Effector memory CD8-positive, alpha-beta T cell (primary cell): ENCODE measurements at places on chromosomes 7 and 10.

DNA sequence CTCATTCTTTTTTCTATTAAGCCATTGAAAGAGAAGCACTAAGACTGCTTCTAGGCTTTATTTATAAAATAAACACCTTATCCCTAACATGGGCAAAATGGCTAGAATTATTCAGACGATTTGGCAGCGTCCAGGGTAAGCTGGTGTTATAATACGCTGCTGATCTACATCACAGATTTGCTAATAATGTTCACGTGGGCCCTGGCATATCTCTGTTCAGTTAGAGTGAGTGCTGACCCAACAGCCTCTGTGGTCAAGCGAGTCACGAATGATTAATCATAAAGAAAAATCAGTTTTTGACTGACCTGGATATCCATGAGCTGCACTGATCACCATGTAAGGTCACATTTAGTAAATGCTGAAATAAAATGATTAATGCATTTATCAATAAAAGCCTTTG is 28.4 kb upstream of the CBLL1 start:
- no peak for DNase-seq

- no peak for DNase-seq
These were observed 82.1 kb downstream of the CAMK1D start for GRCh38 chr10:12431151-12432101.

GRCh38 chr7:3168869-3169268 is 125.2 kb upstream of the CARD11 start:
- DNase-seq, result no peak

DNA sequence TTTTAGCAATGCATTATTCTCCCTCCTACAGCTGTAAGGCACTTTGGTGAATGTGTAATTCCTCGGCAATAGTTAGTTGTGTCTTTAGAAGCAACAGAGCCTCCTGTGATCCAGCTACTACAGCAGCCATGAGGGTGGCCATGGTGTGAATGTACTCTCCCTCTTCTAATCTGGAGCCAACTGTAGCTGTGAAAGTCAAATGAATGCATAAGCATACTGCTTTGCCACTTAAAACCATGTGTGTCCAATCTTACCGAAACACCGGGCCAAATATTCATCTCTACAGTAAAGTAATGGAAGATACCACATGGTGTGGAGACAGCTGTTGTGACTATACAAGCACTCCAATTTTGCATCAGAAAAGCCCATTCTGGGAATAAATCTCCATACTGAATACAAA is 195.0 kb downstream of the DNAJC1 start:
- no peak for DNase-seq

DNA sequence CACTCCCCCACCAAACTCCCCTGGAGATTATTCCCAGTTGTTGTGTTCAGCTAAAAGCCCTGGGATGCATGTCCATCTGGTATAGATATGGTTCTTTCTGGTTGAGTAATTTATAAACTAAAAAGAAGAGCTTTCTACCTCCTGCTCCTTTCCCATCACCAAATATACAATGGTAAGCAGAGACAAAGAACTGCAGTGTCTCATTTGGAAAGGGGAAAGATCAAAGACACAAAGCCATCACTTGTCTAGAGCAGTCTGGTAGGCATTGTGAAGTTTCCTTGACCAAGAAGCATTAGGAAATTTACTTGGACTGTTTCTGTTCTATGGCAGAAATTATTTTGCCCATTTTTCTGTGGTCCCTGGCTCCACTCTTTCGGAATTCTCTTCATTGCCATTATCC is 24.9 kb upstream of the PANK1 start:
- no peak for DNase-seq

- no peak for DNase-seq
These were observed 31.2 kb downstream of the ZMIZ1 start for GRCh38 chr10:79099898-79100448.

- no peak for DNase-seq
These were observed 196.0 kb downstream of the REEP3 start for GRCh38 chr10:63717027-63717715.

DNA sequence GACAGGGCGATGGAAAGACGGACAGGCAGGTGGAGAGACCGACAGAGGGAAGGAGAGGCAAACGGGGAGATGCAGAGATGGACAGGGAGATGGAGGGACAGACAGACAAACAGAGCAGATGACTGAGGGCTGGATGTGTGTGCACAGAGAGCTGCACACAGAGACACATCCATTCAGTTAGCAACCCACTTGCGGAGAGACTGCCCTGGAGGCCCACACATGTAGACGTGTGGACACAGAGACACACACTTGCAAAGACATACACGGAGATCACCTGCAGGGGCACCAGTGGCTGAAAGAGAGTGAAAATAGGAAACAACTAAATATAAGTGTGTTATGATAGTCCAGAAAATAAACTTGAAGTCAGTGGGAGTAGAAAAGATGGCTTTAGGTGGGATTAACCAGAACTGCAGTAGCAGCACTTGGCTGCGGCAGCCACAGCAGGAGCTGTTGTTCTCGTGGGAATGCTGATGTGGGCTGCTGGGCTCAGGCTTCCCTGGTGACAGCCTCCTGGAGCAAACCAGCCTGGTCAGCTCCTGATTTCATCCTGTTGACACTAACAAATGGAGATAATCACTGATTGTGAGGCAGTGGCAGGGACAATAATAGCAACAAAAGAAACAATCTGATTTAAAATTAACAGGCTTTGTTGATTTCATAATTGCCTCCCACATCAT is 134.1 kb downstream of the CCNY start:
- no peak for DNase-seq

GRCh38 chr10:126380352-126381076 is 7.8 kb downstream of the ADAM12 start:
- no peak for DNase-seq

GRCh38 chr10:72204724-72205123 is 11.1 kb upstream of the ANAPC16 start:
- DNase-seq, result no peak

DNA sequence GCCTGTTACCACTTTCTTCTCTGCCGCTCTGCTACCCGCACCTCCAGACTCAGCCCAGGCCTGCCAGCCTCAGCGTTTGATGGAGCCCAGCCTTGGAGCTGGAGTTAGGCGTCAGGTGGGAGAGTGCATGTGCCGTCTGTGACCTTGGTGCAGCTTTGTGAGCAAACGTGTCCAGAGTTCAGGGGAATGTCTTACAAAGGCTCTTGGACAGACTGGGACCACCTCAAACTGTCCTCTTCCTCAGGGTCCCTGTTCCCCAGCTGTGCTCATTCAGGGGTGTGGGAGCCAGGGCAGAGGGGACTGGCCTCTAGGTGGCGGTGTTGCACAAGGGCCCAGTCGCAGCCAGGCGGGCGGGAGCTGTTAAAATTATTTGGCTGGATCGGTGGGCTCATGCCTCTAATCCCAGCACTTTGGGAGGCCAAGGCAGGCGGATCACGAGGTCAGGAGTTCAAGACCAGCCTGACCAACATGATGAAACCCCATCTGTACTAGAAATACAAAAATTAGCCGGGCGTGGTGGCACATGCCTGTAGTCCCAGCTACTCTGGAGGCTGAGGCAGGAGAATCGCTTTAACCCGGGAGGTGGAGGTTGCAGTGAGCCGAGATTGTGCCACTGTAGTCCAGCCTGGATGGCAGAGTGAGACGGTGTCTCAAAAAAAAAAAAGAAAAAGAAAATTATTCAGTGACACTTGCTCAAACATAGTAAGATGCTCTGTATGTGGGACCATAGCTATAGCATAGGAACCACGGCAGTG is 89.2 kb downstream of the ADCY1 start:
- no peak for DNase-seq

- DNase-seq, result peak; percentile 31
These were observed 4.0 kb upstream of the LEP start for GRCh38 chr7:128236924-128237586.

DNA sequence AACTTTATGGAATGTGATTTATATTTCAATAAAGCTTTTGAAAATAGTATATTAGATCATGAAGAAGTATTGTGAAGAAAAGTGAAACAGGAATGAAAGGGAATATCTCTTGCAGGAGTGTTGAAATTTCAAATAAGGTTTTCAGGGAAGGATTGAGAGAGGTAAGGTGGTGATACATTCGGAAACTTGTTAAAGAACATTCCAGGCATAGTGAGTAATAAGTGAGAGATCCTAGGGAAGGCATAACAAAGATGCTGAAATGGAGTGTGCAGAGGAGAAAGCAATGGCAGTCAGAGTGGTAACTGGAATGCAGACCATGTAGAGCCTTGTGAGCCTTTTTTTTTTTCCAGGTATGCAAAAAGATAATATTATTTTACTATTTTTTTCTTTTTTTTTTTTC is 4.1 kb downstream of the OR9A4 start:
- DNase-seq, result no peak
